ENCODE measurements at places on chromosomes 11 and 22.

DNA sequence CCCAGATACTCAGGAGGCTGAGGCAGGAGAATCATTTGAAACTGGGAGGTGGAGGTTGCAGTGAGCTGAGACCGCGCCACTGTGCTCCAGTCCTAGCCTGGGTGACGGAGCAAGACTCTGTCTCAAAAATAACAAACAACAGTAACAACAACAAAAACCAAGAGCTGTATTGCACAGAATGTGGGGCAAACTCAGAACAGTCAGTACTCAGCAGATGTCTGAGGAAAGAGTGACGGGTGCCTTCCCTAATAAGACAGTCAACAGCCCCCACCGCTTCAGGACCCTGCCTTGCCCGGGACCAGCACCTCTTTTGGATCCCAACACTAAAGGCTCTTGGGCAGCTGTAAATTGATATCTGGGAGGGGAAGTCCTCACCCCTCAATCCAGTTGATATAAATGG, 40.3 kb downstream of the RIBC2 start:
- DNase-seq, result no peak

GRCh38 chr11:1879941-1880720, 11.6 kb downstream of the PRR33 start:
- no peak for DNase-seq

GRCh38 chr22:32684822-32685187, 116.7 kb upstream of the TIMP3 start:
- no peak for DNase-seq

DNA sequence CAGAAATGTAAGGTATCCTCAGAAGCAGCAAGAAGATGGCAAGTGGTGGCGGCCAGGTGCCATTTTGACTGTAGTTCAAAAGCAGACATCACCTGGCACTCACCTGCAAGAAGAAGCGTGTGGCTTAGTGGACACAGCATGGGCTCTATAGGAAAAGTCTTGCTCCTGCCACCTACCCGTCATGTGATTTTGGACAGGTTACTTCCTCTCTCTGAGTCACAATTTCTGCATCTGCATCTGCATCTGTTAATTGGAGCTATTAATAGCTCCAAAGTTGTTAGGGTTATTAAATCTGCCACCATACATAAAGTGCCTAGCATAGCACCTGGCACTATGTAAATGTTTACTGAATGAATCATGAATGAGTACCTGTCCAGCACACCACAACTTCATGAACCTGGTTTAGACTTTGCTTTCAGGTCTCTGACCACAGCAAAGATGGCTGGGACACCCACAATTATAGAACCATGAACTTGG, 16.8 kb downstream of the RAB30 start:
- DNase-seq, result no peak

GRCh38 chr22:33006220-33006954, 51.8 kb downstream of the SYN3 start:
- no peak for DNase-seq

DNA sequence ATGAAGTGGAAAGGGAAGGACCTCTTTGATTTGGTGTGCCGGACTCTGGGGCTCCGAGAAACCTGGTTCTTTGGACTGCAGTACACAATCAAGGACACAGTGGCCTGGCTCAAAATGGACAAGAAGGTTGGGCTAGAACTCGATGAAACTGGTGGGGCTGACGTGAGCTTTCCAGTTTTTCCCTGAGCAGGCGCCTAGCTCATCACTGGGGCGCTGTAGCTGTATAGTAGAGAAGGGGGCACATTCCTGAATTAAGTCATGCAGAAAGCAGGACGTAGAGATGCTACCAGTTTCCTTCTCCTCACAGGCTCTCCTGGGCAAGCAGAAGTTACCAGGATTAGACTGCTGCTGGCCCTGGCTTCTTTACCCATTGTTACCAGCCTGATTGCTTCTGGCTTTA, 33.3 kb downstream of the NF2 start:
- no peak for DNase-seq

All from T-helper 1 cell (primary cell).